Activated naive CD4-positive, alpha-beta T cell treated with anti-CD3 and anti-CD28 coated beads, Interleukin-2, amount 10 ng/mL, durations not matched to agents 5 hours and 36 hours (primary cell): ENCODE measurements at places on chromosomes 12 and 14. TPM values are rescaled to one million over a fixed set of nuclear protein-coding genes. Genes with fewer than 3 reads are reported as not detected.

DPPA3 gene
- total RNA-seq: not detected

SLCO1B1 gene
- total RNA-seq: not detected

IFI27 gene
- total RNA-seq: 3.4 TPM

GYS2 gene
- not detected for total RNA-seq

LGR5 gene
- not detected for total RNA-seq

ADAMTS20 gene
- total RNA-seq: not detected

BDKRB1 gene
- not detected for total RNA-seq

PHETA1 gene
- 2.2 TPM for total RNA-seq
